ENCODE measurements at places on chromosomes 2 and 18. TPM values are rescaled to one million over a fixed set of nuclear protein-coding genes. Genes with fewer than 3 reads are reported as not detected.

SP100 gene
- total RNA-seq, result 28.4 TPM

SLC30A3 gene
- total RNA-seq, result not detected

PIEZO2 gene
- not detected for total RNA-seq

CD8B2 gene
- total RNA-seq, result not detected

CHST9 gene
- not detected for total RNA-seq

PROKR1 gene
- not detected for total RNA-seq

CTAGE1 gene
- not detected for total RNA-seq

RAB12 gene
- total RNA-seq, result 21.8 TPM

CCDC138 gene
- 5.6 TPM for total RNA-seq

STEAP3 gene
- total RNA-seq, result 9.8 TPM

FAM124B gene
- total RNA-seq, result not detected

C1QL2 gene
- total RNA-seq, result not detected

SP140L gene
- 3.5 TPM for total RNA-seq

PGAP1 gene
- 2.9 TPM for total RNA-seq

PMS1 gene
- total RNA-seq, result 10.4 TPM

AAK1 gene
- 14.7 TPM for total RNA-seq

GRB14 gene
- 15.9 TPM for total RNA-seq

OSBPL6 gene
- total RNA-seq, result not detected

PTPRN gene
- total RNA-seq, result not detected

FAM237A gene
- not detected for total RNA-seq

DSG1 gene
- not detected for total RNA-seq

ATP8B1 gene
- 25.8 TPM for total RNA-seq

SLC40A1 gene
- 87.6 TPM for total RNA-seq

ACMSD gene
- total RNA-seq, result not detected

ELOA2 gene
- total RNA-seq, result not detected

CEBPZOS gene
- 20.1 TPM for total RNA-seq

DLX1 gene
- total RNA-seq, result 0.18 TPM

MOGAT1 gene
- total RNA-seq, result not detected

CPO gene
- total RNA-seq, result not detected

HMSD gene
- not detected for total RNA-seq

CYTIP gene
- 0.08 TPM for total RNA-seq

All from HT-29 (cell line).